ENCODE measurements at places on chromosomes 7 and 10. TPM values are rescaled to one million over a fixed set of nuclear protein-coding genes. Genes with fewer than 3 reads are reported as not detected.

The RNF32 gene
- 0.34 TPM for total RNA-seq

- H3K4me3 ChIP-seq = no peak overlapping the region
- no peak overlapping the region for H3K27ac ChIP-seq
- no peak for DNase-seq
- no peaks in the 10 kb centered on the region for H3K36me3 ChIP-seq
Observed at GRCh38 chr10:59098387-59098786, 78.1 kb upstream of the PHYHIPL start.

- no peak overlapping the region for H3K27ac ChIP-seq
- no peak for DNase-seq
- no peaks in the 10 kb centered on the region for H3K36me3 ChIP-seq
- H3K27me3 ChIP-seq = no peaks in the 10 kb centered on the region
Observed at GRCh38 chr10:76010703-76011102, 579.3 kb downstream of the LRMDA start.

- H3K27ac ChIP-seq = no peak overlapping the region
- H3K27me3 ChIP-seq = no peaks in the 10 kb centered on the region
- no peak for DNase-seq
- H3K4me1 ChIP-seq = no peaks in the 10 kb centered on the region
- H3K36me3 ChIP-seq = no peaks in the 10 kb centered on the region
Observed at GRCh38 chr7:82593780-82594179, 150.2 kb upstream of the CACNA2D1 start.

DNA sequence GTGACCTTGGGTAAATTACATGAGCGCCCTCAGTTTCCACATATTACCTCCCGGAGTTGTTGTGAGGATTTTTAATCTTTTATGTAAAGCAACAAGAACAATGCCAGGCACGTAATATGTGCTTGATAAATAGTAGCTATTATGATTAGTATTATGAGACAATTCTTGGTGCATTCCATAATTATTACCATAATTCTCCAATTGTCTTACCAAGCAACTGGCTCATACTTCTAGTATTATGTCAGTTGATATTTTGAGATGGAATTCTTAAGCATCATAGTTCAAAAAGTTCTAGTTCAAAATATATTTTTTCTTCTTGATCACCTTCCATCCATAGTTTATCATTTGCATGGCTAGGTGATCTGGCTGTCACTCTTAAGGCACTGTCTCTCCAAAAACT is 259.0 kb downstream of the BBS9 start:
- no peaks in the 10 kb centered on the region for H3K27me3 ChIP-seq
- no peaks in the 10 kb centered on the region for H3K4me1 ChIP-seq
- DNase-seq = no peak
- H3K27ac ChIP-seq = no peak overlapping the region
- H3K4me3 ChIP-seq = no peak overlapping the region

The TSC22D4 gene
- total RNA-seq = 113 TPM

The ACBD7 gene
- total RNA-seq = not detected

The OR6B1 gene
- total RNA-seq = not detected

The SLC18A3 gene
- not detected for total RNA-seq

DNA sequence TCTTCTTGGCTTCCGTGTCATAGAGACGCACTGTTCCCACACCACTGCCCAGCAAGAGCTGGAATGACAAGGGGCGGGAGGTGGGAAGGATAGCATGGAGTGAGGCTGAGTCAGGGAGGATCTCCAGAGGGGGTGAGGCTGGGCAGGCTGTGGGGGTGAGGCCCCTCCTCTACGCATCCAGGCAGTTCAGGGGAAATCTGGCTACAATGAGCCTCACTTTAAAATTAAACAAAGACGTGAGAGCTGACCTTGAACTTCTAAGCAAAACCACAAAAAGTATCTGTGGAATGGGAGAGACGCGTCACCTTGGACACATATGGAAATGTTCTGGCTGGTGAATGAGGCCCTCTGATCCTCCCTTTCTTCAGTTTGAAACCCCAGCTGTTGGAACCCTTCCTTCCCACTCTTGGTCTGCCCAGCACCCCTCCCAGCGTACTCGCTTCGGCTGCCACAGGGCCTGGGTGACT is 17.7 kb downstream of the WDR91 start:
- no peak for DNase-seq
- H3K36me3 ChIP-seq = peaks cover 69% of the 10 kb centered on the region
- H3K27ac ChIP-seq = no peak overlapping the region
- H3K4me3 ChIP-seq = no peak overlapping the region

- peak overlapping the region; percentile 95 for H3K4me3 ChIP-seq
- H3K4me1 ChIP-seq = peaks cover 47% of the 10 kb centered on the region
- H3K27me3 ChIP-seq = peaks cover 27% of the 10 kb centered on the region
- peak; percentile 89 for DNase-seq
Observed at GRCh38 chr10:62818426-62819011, 2.4 kb upstream of the EGR2 start.

DNA sequence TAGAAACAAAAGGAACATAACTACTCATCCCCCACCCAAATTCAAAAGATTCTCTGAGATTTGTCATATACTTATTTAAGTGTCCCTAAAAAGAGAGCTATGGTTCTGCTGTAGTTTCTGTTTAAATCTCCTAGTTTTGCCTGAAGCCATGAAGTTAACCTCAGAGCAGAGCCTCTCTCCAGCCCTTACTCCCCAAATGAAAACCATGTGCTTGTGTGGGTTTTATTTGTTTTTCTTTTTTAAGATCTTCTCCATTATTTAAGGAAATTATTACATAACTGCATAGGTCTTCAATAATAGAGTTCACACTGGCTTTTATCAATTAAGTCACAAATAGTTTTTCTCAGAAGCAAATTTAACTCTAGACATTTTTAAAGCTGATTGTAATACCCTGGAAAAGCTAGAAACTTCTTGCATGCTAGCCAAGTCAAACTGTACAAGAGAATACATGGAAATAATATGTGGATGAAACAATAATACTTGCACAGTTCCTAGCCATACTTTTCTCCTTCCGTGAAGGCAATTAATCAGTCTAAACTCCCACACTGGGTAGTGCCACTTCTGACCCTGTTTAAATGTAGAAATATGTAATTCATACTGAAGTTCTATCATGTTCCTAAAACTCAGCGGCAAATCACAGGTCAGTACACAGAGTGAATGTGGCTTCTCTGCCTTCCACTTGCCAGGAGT is 579.7 kb downstream of the SUGCT start:
- H3K4me3 ChIP-seq = no peak overlapping the region
- no peaks in the 10 kb centered on the region for H3K27me3 ChIP-seq
- no peak for DNase-seq
- H3K27ac ChIP-seq = no peak overlapping the region
- no peaks in the 10 kb centered on the region for H3K36me3 ChIP-seq

The MYOF gene
- total RNA-seq = 40.3 TPM

The CALML5 gene
- total RNA-seq = not detected

- peak overlapping the region; percentile 74 for H3K4me3 ChIP-seq
- H3K4me1 ChIP-seq = no peaks in the 10 kb centered on the region
- no peak for DNase-seq
- no peaks in the 10 kb centered on the region for H3K36me3 ChIP-seq
- no peak overlapping the region for H3K27ac ChIP-seq
Observed at GRCh38 chr7:50791363-50791937, 8.8 kb upstream of the GRB10 start.

DNA sequence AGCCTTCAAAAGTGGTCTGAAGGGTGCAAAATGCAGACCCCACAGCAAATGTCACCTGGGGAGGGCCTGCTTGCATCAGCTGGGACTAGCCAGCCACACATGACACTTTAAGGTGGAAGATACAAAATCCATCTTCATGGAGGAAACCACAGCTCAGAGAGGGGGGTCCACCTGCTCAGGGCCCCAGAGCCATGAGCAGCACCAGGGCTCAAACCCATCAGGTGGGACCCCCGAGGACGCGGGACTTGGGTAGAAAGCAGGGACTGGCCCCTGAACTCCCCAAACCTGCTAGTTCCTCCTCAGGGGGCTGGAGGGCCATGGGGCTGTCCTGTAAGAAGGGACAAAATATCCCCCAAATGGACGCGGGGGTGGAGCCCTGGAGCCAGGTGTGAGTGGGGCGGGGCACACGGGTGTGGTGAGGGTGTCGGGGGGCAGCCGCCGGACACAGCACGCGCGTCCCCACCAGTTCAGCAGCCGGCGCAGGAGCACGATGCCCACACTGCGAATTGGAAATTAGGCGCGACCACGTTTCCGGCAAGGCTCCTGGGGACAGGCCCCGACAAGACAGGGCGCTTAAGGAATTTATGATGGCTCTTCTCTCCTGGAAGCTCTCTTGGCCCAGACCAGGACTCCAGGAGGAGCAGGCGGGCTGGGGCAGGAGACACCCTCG is 8.0 kb downstream of the PDGFA start:
- H3K27me3 ChIP-seq = no peaks in the 10 kb centered on the region
- peaks cover 5% of the 10 kb centered on the region for H3K4me1 ChIP-seq
- no peaks in the 10 kb centered on the region for H3K36me3 ChIP-seq
- no peak overlapping the region for H3K4me3 ChIP-seq
- no peak overlapping the region for H3K27ac ChIP-seq

The PLEKHS1 gene
- total RNA-seq = not detected

- no peak for DNase-seq
- H3K27me3 ChIP-seq = no peaks in the 10 kb centered on the region
- H3K4me3 ChIP-seq = no peak overlapping the region
- no peaks in the 10 kb centered on the region for H3K36me3 ChIP-seq
- H3K27ac ChIP-seq = peak overlapping the region; percentile 27
- peaks cover 9% of the 10 kb centered on the region for H3K4me1 ChIP-seq
Observed at GRCh38 chr10:34080485-34081346, 734.4 kb downstream of the PARD3 start.

The TMEM176A gene
- 28.6 TPM for total RNA-seq

GRCh38 chr10:34547291-34547690 is 267.8 kb downstream of the PARD3 start:
- no peak for DNase-seq
- no peaks in the 10 kb centered on the region for H3K4me1 ChIP-seq
- no peak overlapping the region for H3K27ac ChIP-seq
- H3K27me3 ChIP-seq = no peaks in the 10 kb centered on the region
- H3K36me3 ChIP-seq = no peaks in the 10 kb centered on the region

DNA sequence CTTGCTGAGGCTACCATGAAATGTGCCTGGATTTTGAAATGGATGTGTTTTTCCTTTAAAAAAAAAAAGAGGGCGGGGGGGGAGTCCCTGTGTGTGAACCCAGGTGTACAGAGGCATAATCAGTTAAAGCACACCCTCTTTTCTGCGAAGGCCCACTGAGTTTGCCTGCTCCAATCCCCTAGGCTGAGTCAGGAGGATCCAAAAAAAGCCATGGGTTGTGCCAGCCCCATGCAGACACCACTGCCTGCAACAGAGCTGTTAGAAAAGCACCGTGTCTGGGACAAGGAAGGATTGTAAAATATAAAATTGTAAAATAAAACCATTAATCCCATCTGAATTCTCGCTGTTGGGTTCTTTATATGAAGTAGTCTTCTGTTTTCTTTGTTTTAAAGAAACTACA is 217.9 kb downstream of the ADAM12 start:
- no peaks in the 10 kb centered on the region for H3K27me3 ChIP-seq
- no peak for DNase-seq
- no peaks in the 10 kb centered on the region for H3K36me3 ChIP-seq
- no peak overlapping the region for H3K27ac ChIP-seq
- no peak overlapping the region for H3K4me3 ChIP-seq

The SPDYE2B gene
- not detected for total RNA-seq

DNA sequence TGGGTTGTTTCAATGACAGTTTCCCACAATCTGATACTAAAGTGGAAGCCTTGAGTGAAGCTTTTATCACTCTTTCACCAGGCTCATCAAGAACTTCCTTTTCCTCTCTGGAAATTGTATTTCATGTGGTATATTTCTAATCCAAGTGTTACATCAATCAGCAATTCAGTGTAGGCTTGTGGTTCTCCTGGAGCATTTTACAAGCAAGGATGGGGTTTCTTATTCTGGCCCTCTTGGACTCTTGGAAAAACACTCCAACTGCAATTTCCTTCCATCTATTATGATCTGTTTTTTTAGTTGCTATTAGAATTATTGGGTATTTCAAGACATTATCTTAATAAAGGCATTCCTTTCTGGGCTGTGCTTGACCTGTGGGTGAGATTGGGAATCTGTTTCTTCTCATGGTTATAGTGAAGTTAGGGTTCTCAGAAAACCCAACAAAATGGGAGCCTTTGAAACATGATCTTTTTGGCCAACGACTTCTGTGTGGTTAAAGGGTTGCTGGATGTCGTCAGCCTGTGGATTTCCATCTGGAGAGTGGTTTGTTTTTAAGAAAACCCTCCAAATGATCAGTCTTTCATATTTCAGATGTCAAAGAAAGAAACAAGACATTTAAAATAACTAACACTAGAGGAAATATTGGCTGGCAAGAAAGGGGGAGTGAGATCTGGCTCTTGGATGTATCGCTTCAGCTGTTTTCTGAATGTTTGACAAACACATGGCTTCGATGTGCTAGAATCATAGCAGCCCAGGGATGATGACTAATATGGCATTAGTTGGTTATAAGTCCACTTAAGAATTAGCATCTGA is 540.2 kb downstream of the LRMDA start:
- H3K36me3 ChIP-seq = no peaks in the 10 kb centered on the region
- peak overlapping the region; percentile 38 for H3K27ac ChIP-seq
- no peak for DNase-seq
- no peaks in the 10 kb centered on the region for H3K27me3 ChIP-seq
- H3K4me3 ChIP-seq = no peak overlapping the region
- H3K4me1 ChIP-seq = no peaks in the 10 kb centered on the region

The SORBS1 gene
- total RNA-seq = 18.6 TPM

GRCh38 chr10:14529351-14529750 is 198.6 kb upstream of the FRMD4A start:
- H3K4me1 ChIP-seq = peaks cover 29% of the 10 kb centered on the region
- H3K36me3 ChIP-seq = peaks cover 2% of the 10 kb centered on the region
- H3K27ac ChIP-seq = no peak overlapping the region
- no peaks in the 10 kb centered on the region for H3K27me3 ChIP-seq

The PTF1A gene
- total RNA-seq = not detected

DNA sequence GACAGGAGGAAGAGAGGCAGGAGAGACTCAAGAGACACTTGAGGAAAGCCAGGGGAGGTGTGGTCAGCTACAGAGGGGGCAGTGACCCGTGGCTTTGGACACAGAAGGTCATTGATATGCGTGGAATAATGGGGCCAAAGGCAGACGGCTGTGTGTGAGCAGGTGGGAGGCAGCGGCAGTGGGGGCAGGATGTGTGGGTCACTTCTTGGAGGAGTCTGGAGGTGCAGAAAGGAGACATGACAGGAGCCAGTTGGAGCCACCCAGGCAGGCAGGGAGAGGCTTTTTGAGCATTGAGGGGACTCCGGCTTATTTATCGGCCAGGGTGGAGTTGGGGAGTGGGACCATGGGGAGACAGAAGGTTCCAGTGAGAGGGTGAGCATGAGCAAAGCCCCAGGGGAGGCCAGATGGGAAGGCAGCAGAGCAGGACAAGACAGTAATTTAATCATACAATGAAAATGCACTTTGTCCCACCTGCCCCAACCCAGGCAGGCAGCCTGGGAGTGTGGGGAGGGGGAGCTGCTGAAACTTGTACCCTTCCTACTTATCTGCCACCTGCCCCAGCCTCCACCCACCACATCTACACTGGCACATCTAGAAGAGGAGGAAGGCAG is 5.0 kb downstream of the LDB3 start:
- H3K36me3 ChIP-seq = no peaks in the 10 kb centered on the region
- no peak overlapping the region for H3K4me3 ChIP-seq
- DNase-seq = no peak

- DNase-seq = peak; percentile 81
- H3K4me3 ChIP-seq = peak overlapping the region; percentile 72
- peaks cover 23% of the 10 kb centered on the region for H3K36me3 ChIP-seq
- peaks cover 42% of the 10 kb centered on the region for H3K4me1 ChIP-seq
Observed at GRCh38 chr7:151381348-151382078, 28.3 kb downstream of the WDR86 start.

- peak overlapping the region; percentile 41 for H3K27ac ChIP-seq
- H3K4me3 ChIP-seq = no peak overlapping the region
- no peak for DNase-seq
- H3K36me3 ChIP-seq = no peaks in the 10 kb centered on the region
Observed at GRCh38 chr7:132080967-132081668, 495.2 kb downstream of the PLXNA4 start.

- peaks cover 32% of the 10 kb centered on the region for H3K4me1 ChIP-seq
- peaks cover 11% of the 10 kb centered on the region for H3K27me3 ChIP-seq
- H3K36me3 ChIP-seq = no peaks in the 10 kb centered on the region
- H3K4me3 ChIP-seq = no peak overlapping the region
Observed at GRCh38 chr10:123999956-124000615, 93.3 kb downstream of the CHST15 start.

Data from spleen (tissue), 13 donors.